SW 1271 (cell line): ENCODE measurements at places on chromosomes 3 and 15.

GRCh38 chr3:21356402-21356801 lies 394.6 kb downstream of the ZNF385D start:
- no peak for DNase-seq

GRCh38 chr3:150800722-150801121 lies 37.8 kb upstream of the SIAH2 start:
- DNase-seq, result no peak

DNA sequence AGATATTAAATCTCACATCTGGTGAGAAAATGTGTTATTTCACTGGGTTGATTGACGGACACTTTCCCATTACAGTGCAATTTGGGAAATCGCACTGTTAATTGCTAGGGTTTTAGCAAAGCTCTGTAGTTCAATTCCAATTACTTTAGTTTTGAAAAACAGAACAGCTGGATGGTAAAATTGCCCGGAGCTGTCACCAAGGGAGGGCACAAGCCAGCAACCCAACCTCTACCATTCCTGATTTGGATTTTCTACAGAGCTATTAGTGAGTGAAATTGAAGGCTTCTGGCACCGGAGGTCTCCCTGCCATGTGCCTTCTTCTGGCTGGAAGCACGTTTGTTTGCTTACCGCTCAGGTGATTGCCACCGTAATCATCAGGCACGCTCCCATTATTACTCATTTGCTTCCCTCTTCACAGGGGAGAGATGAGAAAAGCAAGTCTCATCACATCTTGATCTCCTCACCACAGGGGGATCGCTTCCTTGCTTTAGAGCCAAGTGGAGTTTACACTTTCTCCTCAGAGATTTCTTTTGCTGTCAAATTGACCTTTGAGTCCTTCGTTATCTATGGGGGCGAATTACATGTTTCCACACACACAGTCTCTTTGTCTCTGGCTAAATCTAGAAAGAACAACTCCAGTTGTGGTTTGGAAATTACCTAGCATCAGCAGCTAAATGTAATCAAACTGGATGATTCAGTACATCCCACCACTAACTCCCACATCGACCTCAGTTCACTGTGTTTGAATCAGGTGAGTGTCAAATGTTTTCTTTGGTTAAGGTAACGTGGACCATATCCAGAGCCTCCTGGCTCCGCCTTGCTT lies 421.7 kb upstream of the GOLIM4 start:
- DNase-seq, result no peak

- no peak for DNase-seq
These were observed 1.2 kb upstream of the FAM81A start for GRCh38 chr15:59436774-59437141.

DNA sequence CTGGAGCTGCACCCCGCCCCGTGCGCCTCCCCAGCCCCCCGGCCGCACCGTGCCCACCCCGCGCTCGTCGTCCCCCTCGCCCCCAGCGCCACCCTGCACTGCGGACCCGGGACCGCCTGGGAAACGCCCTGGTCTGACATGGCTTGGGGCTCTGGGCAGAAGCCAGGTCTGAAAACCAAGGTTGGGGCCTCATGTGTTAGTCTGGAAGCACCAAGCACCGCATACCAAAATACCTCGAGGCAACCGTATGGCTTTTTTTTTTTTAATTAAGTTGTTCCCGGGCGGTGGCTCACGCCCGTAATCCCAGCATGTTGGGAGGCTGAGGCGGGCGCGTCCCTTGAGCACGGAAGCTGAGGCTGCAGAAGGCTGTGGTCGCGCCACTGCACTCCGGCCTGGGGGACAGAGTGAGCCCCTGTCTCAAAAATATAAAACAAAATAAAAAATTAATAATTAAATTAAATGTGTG lies 91.5 kb upstream of the CHD2 start:
- DNase-seq, result peak; percentile 72

DNA sequence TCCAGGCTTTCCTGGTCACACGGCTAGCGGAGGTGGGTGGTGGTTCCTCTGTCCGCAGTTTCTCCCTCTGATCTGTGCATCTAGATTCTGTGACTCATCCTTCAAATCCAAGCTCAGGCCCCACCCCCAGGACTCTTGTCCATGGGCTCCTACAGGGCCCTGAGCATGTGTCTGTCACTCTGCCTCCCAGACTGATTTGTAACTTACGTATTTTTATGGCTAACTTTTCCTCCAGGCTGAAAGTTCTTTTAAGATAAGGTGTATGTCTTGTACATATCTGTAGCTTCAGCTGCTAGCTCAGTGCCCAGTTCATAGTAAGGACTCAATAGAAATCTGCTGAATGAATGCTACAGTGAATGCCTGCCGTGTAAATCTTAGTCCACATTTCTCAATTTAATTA lies 8.0 kb downstream of the ESYT3 start:
- no peak for DNase-seq

DNA sequence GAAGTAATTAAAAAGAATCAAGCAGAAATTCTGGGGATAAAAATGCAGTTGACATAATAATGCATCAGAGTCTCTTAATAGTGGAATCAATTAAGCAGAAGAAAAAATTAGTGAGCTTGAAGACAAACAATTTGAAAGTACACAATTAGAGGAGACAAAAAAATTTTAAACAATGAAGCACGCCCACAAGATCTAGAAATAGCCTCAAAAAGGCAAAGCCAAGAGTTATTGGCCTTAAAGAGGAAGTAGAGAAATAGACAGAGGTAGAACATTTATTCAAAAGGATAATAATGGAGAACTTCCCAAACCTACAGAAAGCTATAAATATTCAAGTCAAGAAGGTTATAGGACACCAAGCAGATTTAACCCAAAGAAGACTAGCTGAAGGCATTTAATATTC lies 113.3 kb downstream of the TBC1D2B start:
- no peak for DNase-seq

GRCh38 chr15:67855842-67856241 lies 16.0 kb upstream of the RNU6-1 start:
- no peak for DNase-seq
